Stimulated activated CD4-positive, alpha-beta T cell treated with anti-CD3 and anti-CD28 coated beads, Interleukin-4, amount 100 ng/mL, for 4 hours (primary cell): ENCODE measurements at places on chromosomes 3 and 15.

- DNase-seq = no peak
Measured at GRCh38 chr3:18883571-18883970, 264.7 kb upstream of the KCNH8 start.

DNA sequence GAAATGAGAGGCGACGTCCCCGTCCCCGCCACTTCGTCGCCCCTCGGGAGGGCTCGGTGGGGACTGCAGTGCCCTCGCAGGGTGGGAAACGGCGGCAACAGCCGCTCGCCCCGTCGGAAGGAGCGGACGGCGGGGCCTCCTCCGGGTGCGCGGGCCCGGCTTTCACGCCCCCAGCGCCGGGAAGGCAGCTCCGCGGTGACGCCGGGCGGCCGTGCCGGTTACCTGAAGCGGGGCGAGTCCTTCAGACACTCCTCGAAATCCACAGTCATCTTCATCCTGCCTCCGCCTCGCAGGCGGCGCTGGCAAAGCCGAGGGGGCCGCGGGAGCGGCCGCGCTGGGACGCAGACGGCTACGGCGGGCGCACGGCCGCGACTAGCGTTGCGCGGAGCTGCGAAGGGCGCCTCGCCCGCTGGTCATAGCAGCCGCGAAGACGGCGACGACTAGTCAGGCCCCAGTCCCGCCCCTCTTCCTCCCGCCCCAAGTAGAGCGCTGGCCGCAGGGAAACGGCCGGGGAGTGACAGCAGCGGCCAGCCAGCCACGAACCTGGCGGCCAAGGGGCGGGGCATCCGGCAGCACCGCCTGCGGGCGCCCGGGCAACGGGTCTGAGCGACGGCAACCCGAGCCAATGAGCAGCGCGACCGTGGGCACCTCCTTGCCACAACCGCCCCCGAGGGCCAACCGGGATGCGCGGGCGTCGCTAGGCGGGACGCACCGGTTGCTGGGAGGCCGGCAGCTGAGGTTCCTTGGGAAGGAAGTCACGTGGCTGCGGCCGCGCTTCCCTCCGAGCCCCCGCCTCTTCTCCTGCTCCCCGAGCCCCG is at the start of gene ACAP2:
ACAP2 (minus strand) TSS at position 448 of the 818 bp plus-strand sequence; CDS start at position 275, 173 bp downstream.
- DNase-seq = peak; percentile 99

DNA sequence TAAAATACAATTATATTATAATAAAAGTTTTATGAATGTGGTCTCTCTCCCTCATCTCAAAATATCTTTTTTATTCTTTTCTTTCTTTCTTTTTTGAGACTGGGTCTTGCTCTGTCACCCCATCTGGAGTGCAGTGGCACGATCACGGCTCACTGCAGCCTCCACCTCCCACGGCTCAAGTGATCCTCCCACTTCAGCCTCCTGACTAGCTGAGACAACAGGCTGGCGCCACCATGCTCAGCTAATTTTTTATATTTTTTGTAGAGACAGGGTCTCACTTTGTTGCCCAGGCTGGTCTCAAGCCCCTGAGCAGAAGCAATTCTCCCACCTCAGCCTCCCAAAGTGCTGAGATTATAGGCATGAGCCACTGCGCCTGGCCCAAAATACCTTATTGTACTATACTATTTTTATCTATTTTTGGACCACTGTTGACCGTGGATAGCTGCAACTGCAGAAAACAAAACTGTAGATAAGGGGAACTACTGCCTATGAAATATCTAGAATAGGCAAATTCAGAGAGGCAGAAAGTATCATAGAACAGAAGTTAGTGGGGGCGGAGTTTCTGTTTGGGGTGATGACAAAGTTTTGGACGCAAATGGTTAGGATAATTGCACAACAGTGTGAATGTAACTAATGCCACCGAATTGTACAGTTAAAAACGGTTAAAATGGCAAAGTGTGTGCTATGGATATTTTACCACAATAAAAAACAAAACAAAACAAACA is 66.6 kb downstream of the SLC12A8 start:
- no peak for DNase-seq

GRCh38 chr15:48283396-48284145 is 47.7 kb upstream of the DUT start:
- DNase-seq = no peak

DNA sequence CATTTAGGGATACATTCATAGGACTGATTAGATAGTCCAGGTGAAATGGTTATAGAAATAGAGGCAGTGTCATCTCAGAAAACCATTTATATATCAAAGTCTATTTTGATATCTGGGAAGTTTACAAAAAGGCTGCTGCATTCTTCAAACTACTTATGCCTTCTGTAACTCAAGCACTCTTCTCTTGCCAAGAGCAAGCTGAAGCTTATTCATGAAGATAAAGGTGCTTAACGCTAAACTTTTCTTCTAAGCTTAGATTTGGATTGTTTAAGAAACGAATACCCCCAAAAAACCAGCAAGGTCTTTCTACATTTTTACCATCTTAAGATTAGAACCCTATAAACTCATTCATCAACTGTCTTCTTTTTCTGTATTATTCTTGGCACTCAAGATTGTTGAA is 23.3 kb upstream of the USF3 start:
- DNase-seq = no peak

GRCh38 chr3:169694117-169694516 is 30.6 kb upstream of the MECOM start:
- DNase-seq = no peak
